Endothelial cell of umbilical vein (primary cell): ENCODE measurements at places on chromosomes 2 and 18.

- peak; percentile 83 for DNase-seq
Observed at GRCh38 chr2:36618381-36618780, 20.4 kb upstream of the FEZ2 start.

GRCh38 chr2:108531674-108532055 is 2.6 kb upstream of the LIMS1 start:
- DNase-seq: no peak

GRCh38 chr2:10561288-10562035 is 113.3 kb upstream of the ODC1 start:
- no peak for DNase-seq

GRCh38 chr18:60883587-60883986 is 449.6 kb upstream of the CDH20 start:
- DNase-seq: no peak

GRCh38 chr2:47225061-47225783 is 70.1 kb upstream of the STPG4 start:
- DNase-seq: peak; percentile 88
